Posterior cingulate gyrus (tissue), 11 donors: ENCODE measurements at places on chromosomes 5 and 9.

DNA sequence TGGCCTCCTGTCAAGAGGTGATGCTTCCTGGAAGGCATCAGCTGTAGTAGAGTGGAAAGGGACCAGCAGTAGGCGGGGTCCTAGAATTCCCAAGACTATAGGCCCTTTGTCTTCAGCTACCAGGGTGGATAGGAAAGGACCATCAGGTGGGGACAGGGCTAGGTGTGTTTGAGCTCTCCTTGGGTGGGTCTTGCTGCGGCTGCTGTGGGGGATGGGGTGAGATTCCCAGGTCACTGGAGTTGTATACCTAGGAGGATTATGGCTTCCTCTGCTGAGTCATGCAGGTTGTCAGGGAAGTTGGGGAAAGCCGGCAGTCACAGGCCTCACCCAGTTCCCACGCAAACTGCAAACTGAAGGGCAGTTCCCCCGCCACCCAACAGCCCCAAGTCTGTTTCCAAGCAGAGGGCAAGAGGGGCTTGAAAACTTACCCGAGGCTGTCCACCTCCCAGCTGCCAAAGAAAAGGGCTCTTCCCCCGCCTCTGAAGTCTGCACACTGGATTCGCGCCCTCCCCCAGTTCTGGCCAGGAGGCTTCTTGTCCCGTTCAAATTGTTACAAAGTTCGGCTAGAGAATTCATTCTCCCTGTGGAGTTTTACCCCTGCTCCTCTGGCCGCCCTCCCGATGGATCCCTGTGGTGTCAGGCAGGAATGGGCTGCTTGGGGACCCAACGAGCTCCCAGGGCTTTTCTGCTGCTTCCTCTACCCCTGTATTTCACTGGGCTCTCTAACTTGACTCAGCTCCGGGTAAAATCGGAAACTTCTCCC, 23.0 kb upstream of the ECM2 start:
- DNase-seq = no peak

DNA sequence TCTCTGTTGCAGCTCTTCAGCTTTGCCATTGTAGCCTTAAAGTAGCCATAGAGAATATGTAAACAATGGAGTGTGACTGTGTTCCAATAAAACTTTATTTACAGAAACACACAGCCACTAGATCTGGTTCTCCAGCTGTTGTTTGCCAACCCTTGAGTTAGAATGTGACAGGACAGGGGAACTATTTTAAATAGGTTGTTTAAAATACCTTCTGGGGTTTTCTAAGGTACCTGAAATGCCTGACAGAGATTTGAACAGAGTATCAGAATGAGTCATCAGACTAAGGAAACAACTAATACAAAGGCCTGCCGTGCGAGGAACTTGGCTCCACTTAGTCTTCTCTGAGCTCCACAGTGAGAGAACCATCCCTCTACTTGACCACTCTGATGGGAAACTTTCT, 85.4 kb downstream of the HSD17B4 start:
- DNase-seq = no peak

DNA sequence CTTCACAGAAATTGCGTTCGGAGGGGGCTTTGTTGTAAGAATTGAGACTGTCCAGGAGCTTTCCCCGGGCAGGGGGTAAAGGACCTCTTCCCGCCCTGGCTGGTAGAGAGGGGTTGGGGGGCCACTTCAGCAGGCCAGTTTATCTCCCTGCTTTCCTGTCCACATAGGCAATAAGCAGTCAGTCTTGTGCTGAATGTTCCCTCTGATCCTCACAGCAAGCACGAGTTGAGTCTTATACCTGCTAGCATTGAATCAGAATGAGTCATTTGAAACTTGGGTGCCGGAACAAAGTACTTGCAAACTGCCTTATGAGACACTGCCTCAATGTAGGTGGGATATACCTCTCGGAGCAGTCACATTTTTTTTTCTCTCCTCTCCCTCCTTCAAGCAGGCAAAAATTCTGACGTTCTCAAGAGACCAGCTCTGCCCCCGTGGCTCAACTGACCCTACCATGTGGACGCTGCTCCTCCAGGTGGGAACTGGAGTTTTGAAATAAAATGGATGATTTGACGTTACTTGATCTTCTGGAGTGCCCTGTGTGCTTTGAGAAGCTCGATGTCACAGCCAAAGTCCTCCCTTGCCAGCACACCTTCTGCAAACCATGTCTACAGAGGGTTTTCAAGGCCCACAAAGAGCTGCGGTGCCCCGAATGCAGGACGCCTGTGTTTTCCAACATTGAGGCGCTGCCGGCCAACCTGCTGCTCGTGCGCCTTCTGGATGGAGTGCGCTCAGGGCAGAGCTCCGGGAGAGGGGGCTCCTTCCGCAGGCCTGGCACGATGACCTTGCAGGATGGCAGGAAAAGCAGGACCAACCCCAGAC, 1.3 kb downstream of the SH3RF2 start:
- no peak for DNase-seq

- no peak for DNase-seq
Observed at GRCh38 chr9:109064963-109065702, 51.8 kb upstream of the CTNNAL1 start.

DNA sequence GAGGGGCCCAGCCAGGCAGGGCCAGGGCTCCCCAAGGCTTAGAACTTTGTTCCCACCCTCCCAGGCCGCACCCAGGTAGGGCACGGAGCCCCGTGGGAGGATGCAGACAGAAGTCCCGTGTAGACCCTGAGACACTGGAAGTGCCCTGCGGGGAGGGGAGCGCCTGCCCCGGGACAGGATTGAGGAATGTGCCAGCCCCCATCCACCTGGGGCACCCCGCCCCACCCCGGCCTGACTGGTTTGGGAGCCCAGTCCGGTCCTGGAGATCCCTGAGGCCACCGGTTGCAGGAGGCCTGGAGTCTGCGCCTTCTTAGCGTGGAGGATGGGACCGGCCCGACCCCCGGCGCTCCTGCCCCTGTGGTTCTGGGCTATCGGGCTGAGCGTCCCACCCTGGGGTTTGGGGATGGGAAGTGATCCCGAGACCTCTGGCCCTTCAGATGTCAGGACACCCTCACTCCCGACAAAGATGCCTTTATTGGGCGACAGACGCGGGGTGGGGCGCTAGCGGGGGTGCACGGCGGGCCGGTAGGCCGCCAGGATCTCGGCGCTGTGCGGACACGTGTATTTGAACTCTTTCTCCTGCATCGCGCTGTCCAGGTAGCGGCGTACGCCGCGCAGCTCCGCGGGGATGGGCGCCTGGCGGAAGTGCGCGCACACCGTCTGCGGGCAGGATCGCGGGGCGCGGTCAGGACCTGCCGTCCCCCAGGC, 2.0 kb downstream of the CLIC3 start:
- DNase-seq = no peak

- DNase-seq = no peak
Observed at GRCh38 chr5:171432076-171432475, 12.6 kb downstream of the FGF18 start.

GRCh38 chr5:75405296-75405695, 68.3 kb downstream of the HMGCR start:
- no peak for DNase-seq
